ENCODE measurements at places on chromosomes 16 and 17.
A peak's percentile ranks its signal among the peaks of the same experiment; 100 is the strongest.

GRCh38 chr17:81392909-81393654 is 2.2 kb upstream of the BAHCC1 start:
- no peak for DNase-seq

- DNase-seq, result no peak
Measured at GRCh38 chr17:2064980-2065785, 10.3 kb downstream of the HIC1 start.

DNA sequence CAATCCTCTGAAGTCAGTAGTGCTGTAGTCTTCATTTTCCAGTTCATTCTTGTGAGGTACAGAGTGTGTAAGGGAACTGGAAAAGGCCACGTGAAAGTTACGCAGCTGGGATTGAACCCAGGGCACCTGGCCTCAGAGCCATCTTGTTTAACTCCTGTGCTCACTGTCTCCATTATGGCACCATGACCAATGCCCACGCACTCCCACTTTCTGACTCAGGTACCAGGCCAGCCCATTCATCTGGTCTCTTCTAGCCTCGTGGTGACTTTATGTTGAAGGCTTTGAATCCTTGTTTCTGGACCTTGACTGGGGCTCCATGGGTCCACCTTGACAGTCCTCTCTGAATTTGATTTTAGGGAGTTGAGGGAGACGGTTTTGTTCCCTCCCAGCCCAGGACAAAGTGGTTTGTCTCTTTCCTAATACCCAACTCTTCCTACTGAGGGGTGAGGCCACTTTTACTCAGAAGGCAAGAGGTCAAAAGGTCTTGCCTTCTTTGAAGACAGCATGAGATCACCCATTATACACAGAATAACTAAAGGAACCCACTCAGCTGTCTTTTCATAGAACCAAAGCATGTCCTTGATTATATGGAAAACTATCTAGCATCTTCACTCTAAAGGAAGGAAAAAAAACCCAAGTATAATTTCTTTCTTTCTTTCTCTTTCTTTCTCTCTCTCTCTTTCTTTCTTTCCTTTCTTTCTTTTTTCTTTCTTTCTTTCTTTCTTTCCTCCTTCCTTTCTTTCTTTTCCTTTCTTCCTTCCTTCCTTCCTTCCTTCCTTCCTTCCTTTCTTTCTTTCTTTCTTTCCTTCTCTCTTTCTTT is 50.0 kb downstream of the OTOA start:
- DNase-seq, result no peak

GRCh38 chr17:34579017-34579946 is at the start of gene TMEM132E:
TSS of gene TMEM132E (plus strand) at chr17:34579582. CDS start at chr17:34581077, 1,495 bp downstream.
- peak; percentile 63 for DNase-seq

DNA sequence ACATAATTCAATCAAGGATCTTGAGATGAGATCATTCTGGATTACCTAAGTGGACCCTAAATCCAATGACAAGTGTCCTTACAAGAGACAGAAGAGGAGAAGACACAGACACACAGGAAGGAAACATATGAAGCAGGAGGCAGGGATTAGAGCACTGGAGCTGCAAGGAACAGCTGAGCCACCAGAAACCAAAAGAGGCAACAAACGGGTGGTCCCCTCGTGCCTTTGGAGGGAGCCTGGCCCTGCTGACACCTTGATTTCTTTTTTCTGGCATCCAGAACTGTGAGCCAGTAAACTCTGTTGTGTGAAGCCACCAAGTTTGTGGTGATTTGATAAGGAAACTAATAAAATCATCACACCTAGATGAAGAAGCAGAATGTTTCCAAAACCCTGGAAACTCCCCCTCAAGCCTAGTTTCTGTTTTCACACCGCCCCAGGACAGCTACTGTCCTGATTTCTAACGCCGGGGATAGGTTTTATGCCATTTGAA is 115.2 kb downstream of the PITPNC1 start:
- no peak for DNase-seq

- DNase-seq, result no peak
Measured at GRCh38 chr17:50837980-50838954, 2.9 kb downstream of the WFIKKN2 start.

DNA sequence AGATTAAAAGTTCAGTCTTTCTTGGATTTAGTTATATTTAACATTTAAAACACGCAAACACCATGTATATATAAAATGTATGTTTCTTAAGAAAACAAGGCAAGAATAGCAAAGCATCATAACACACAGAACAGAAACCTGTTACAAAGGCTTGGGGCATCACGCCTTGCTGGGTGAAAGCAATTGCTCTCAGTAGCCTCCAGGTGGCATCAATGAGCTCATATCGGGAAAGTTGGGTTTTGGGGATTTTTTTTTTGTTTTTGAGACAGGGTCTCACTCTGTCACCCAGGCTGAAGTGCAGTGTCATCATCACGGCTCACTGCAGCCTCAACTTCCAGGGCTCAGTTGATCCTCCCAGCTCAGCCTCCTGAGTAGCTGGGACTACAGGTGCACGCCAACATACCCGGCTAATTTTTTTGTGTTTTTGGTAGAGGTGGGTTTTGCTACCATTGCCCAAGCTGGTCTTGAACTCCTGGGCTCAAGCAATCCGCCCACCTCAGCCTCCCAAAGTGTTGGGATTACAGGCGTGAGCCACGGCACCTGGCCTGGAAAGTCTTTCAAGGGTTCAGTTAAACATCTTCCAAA is 56.9 kb downstream of the CYB5D2 start:
- peak; percentile 41 for DNase-seq

GRCh38 chr17:44864831-44865230 is 17.1 kb downstream of the HIGD1B start:
- DNase-seq, result no peak

DNA sequence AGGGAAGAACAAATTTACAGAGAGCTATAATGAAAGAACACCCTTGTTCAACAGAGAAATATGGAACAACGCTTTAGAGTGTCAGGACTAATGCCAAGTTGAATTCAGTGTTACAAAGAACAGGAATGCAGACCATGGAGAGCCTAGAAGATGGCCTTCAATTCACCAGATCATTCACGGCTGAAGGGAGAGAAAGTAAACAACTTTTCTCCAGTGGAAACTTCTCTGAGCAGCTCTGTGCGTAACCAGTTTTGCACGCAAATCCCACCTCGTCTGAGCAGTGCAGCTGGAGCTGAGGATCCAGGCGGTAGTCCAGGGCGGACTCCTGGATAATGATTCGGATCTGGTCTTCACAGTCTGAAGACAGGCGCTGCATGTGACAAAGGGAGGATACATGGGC is 40.5 kb upstream of the CLEC18B start:
- DNase-seq, result no peak

DNA sequence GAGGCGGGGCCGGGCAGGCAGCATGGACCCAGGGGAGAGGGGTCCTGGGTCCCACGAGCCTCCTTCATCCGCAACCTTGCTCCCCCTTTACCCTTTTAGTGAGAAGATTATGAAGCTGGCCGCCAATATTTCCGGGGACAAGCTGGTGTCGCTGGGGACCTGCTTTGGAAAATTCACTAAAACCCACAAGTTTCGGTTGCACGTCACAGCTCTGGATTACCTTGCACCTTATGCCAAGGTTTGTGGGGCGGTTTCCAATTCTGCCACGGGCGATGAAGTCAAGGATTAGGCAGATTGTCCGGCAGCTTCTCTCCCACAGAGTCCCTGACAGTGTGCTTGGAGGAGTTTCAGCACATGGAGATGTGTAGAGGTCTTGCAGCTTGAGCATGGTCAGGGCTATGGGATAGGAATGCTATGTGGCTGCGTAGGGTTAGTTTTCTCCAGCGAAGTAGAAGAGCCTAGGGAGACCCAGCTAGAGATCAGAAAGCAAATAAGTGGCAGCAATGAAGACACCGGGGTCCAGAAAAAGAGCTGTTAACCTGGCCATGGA is 598 bp downstream of the NIP7 start:
- DNase-seq, result peak; percentile 35

GRCh38 chr17:57670769-57671569 is 74.1 kb downstream of the CCDC182 start:
- no peak for DNase-seq

DNA sequence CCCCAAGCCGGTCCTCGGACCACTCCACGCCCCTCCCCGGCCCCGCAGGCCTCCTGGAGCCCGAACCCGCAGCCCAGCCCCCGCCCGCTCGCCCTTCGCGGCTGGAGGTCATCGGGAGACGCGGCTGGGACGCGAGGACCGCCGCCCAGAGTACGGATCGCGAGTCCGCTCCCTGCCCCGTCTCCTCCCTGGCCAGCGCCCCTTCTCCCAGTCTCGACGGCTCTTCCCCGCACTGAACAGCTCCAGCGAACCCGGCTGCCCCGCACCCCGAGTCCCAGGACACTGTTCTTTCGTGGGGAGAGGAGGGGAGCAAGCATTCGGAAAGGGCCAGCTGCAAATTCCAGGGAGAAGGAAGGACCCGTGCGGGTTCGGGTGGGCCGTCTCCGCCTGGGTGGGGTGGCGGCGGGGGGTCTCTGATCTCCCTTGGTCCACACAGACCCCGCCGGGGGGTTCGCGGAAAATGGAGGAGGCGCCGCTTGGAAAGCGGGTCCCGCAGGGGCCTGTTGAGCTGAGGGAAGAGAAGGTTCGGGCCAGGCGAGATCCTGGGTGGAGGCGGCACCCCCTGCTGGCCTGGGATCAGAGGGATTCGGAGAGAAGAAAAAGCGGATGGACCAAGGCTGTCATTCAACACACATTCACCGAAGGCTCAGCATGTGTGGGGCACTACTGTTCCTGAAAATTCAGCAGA is 632 bp upstream of the RTN4RL1 start:
- DNase-seq, result peak; percentile 48

DNA sequence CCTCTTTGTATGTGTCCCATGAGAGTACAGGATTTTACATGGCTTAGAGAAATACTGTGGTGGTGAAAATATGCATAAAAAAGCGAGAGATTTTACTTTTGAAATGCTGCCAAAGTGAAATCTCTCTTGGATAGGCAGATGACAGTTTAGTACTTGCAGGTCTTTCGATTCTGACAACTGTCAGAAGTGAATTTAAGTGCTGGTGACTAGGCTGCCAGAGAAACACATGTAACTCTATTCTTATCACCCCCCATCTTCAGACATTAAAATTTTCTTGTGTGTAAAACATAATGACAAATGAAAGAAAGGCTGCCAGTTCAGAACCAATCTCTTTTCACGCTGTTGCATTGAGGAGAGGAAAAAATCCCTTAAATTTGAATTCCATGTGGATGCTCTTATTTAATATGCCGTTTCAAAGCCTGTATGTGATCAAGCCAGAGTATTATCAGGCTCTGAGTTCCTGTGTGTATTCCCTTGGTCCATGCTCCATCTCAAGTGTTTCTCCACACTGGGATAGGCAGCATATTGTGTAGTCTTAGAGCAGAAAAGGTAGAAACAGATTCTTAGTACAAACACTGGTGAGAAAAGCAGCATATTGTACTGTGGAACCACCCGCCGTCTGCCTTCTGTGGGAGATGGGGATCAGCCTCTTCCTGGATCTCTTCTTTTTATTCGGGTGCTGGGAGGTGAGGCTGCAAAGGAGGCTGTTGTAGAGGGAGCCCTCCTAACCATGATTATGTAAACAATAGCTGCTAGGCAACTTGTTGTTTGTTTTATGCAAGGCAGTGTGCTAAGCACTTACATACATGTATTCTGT is 291.3 kb downstream of the WWOX start:
- no peak for DNase-seq

DNA sequence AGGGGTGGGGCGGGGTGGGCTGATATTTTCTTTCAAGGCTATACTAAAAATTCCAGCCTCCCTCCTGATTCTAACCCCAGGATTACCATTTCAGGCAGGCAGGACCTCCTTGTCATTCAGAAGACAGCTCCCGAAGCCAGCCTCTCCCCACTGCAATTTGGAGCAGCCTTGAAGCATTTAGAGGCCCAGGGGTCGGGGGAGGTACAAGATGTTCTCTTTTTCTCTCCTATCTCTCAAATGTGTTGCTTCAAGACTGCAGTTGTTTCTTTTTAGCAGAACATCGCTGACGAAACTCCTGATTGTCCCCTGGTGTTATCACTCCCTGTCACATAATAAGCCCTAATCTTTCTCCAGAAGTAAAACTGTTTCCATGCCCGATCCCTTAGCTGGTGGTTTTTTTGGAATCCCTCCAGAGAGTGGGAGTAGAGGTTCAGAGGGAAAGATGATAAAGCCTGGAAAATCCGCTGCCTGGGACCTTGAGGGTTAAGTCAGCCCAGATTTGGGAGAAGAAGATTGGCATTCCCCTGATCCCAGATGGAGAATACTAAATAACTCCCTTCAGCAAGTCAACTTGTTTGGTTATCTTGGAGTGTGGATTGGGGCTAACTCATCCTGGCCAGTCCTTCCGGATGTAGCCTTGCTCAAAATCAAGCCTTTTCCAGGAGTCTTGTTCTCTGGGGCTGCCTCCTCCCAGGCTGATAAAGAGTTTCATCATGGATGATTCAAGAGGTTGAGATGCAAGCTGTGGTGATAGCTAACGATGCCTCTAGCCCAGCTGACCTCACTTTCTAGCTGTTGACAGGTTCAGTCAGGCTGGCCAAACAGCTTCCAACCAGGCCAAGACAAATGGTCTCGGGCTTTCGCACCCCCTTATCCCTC is 71.3 kb downstream of the SOX9 start:
- DNase-seq, result no peak

DNA sequence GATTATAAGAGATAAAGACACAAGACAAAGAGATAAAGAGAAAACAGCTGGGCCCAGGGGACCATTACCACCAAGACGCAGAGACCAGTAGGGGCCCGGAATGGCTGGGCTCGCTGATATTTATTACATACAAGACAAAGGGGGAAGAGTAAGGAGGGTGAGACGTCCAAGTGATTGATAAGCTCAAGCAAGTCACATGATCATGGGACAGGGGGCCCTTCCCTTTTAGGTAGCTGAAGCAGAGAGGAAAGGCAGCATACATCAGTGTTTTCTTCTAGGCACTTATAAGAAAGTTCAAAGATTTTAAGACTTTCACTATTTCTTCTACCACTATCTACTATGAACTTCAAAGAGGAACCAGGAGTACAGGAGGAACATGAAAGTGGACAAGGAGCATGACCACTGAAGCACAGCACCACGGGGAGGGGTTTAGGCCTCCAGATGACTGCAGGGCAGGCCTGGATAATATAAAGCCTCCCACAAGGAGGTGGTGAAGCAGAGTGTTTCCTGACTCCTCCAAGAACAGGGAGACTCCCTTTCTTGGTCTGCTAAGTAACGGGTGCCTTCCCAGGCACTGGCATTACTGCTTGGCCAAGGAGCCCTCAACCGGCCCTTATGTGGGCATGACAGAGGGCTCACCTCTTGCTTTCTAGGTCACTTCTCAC is 63.9 kb upstream of the ARL4D start:
- DNase-seq, result no peak

DNA sequence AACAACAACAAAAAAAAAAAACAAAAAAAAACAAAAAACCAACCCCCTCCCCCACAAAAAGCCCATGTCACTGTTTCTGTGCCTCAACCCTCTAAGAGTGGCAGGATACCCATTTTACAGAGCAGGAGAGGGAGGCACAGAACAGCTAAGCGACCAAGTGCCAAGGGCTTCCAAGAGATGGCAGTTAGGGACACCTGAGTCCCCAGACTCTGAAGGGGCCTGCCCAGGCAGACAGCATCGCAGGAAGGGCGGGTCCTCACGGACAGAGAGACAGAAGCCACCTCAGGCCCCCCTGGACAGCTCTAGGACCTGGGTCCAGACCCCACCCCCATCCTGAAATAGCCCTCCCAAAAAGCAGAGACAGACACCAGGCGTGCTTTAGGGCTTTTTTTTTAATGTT is 21.6 kb upstream of the CPSF4L start:
- no peak for DNase-seq
